ENCODE measurements at places on chromosomes 13 and 19.

- DNase-seq = no peak
Measured at GRCh38 chr13:51323824-51324511, 15.5 kb upstream of the SERPINE3 start.

GRCh38 chr19:39398297-39398864 lies 7.2 kb downstream of the MED29 start:
- DNase-seq = no peak

- DNase-seq = no peak
Measured at GRCh38 chr19:48551437-48552302, at the start of gene SULT2B1. SULT2B1 (plus strand) TSS chr19:48552172; CDS start chr19:48552253, 81 bp downstream.

- no peak for DNase-seq
Measured at GRCh38 chr13:95100525-95101433, 200.5 kb downstream of the ABCC4 start.

- no peak for DNase-seq
Measured at GRCh38 chr19:18313398-18313797, 9.5 kb downstream of the LSM4 start.

GRCh38 chr19:15357906-15358305 lies 21.7 kb downstream of the AKAP8 start:
- no peak for DNase-seq

GRCh38 chr19:46423188-46423587 lies 5.5 kb downstream of the PNMA8C start:
- DNase-seq = no peak

GRCh38 chr19:17055636-17056035 lies 19.6 kb downstream of the HAUS8 start:
- DNase-seq = no peak

DNA sequence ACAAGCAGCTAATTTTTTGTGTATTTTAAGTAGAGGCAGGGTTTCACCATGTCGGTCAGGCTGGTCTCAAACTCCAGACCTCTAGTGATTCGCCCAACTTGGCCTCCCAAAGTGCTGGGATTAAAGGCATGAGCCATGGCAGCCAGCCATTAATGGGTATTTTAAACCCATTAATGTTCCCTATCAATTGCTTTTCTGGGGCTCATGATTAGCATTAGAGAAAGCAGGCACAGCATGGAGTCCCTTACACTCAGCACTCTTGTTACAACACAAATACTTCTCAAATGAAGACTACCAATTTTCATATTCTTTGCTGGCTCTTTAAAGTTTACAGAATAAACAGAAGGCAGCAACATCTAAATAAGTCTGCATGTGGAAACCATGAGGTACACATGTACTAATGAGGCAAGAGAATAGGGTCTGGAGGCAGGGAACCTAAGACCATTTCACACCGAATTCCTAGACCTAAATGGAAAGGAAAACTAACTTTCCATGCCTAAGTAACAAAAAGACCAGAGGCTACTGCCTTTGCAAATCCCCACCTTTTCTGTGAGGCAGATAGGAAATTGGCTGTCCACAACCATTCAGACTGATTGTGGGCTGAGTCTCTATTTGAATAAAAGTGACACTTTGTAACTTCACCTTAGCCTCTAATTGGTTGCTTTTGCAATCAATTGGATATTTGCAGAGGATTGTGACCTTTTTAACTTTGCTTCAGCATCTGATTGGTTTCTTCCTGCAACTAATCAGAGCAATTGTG lies 21.2 kb downstream of the ZNF675 start:
- DNase-seq = no peak

Data from stimulated activated CD8-positive, alpha-beta memory T cell treated with anti-CD3 and anti-CD28 coated beads, Interleukin-4, amount 100 ng/mL, for 4 hours (primary cell).